ENCODE measurements at places on chromosomes 5 and 9.
A peak's percentile ranks its signal among the peaks of the same experiment; 100 is the strongest.

GRCh38 chr5:88238732-88239131 is 29.9 kb downstream of the TMEM161B start:
- no peak for DNase-seq

GRCh38 chr5:82276800-82277612 is 1.1 kb downstream of the RPS23 start:
- DNase-seq, result no peak

DNA sequence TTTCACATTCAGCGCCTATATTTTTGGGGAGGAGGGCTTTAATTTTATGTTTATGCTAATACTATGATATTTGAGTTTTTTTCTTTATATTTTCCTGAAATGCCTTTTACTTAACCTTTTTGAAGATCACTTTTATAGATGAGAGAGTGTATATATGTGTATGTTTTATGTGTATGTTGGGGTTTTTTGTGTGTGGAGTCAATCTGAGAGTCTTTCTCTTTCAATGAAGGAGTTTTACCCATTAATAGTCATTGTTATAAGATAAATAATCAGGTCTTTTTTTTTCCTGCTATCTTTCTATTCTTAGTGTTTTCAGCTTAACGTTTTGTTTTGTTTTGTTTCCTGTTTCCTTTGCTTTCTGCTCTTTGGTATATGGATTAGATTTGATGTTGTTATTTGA is 112.2 kb downstream of the TEX10 start:
- no peak for DNase-seq

- no peak for DNase-seq
These were observed 379.5 kb downstream of the CDH18 start for GRCh38 chr5:19608444-19609002.

GRCh38 chr5:178808886-178809285 is 50.9 kb upstream of the ZNF354B start:
- no peak for DNase-seq

DNA sequence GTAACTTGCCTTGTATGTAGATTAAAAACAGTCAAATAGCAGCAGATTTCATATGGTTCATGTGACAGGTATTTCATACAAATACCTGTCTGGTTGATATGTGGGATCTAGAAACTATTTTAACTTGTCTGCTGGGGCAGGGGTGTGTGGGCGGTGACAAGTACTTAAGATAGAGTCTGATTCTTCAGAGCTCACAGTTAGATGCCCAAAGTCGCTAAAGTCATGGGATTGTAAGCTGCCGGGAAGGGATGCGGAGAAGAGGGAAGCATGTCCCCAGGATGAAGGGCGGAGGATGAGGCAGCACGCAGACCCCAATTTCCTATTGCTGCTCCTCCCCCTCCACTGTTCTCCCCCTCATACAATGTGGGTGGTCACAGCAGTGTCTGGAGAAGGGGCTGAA is 13.3 kb downstream of the ANXA6 start:
- DNase-seq, result no peak

DNA sequence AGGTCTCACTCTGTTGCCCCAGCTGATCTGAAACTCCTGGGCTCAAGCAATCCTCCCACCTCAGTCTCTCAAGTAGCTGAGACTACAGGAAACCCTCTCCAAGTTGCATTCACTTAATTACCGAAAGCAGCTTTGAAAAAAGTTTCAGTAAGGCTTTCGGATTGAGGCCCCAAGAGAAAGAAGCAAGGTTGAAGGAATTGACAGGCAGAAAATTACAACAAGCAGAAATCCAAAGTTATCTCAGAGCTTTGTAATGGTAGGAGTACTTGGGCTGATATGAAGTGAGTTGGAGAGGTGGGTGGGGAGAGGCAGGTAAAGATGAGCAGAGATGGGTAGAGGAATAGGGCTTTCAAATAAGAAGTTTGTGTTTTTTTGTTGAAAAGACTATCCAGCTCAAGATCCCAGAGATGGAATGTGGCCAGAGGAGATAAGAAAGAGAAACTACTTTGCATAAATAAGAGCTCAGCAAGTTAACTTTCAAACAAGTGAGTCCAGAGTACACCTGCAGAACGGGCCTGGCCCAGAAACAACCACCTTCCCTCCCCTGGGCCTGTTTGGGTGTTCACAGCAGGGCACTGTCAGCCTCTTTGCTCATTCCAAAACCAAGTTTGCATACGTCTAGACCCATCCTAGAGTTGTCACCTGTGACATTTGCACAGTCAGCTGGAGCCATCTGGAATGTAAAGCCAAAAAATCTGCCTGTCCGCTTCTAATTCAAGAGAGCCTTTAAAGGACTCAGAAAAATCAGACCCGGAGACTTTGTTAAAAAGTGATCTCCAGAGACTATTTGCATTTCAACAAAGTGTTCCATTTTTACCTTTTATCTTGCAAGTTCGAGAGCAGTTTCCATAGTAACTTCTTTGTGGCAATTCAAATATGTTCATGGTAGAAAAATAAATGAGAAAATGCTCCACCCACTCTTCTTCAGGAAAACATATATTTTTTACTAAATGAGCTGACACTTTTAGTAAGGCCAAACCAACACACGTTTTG is 2.2 kb upstream of the CLINT1 start:
- no peak for DNase-seq

DNA sequence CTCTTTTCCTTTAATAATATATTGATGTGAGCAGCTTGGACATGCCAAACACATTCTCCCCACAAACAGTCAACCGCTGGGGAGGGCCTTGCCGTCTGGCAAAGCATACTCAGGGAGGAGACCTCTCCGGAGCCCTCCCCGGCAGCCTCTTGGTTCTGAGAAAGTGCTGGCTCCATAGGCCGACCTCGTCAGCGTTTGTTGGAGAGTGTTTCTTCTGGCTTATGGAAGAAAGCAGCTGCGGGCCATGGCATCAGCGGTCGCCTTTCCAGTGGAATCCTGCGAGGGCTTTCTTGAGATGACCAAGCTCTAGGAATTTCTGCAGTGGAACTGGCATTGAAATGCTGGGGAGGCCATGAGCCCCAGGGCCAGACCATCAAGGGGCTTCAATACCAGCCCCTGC is 405.7 kb upstream of the IRX4 start:
- DNase-seq, result no peak

GRCh38 chr5:31214229-31214628 is 20.7 kb downstream of the CDH6 start:
- no peak for DNase-seq

GRCh38 chr5:67211926-67212325 is 15.3 kb upstream of the CD180 start:
- DNase-seq, result no peak

GRCh38 chr5:120368923-120369715 is 95.0 kb upstream of the PRR16 start:
- no peak for DNase-seq

GRCh38 chr5:125595095-125595494 is 828.1 kb upstream of the GRAMD2B start:
- DNase-seq, result no peak

DNA sequence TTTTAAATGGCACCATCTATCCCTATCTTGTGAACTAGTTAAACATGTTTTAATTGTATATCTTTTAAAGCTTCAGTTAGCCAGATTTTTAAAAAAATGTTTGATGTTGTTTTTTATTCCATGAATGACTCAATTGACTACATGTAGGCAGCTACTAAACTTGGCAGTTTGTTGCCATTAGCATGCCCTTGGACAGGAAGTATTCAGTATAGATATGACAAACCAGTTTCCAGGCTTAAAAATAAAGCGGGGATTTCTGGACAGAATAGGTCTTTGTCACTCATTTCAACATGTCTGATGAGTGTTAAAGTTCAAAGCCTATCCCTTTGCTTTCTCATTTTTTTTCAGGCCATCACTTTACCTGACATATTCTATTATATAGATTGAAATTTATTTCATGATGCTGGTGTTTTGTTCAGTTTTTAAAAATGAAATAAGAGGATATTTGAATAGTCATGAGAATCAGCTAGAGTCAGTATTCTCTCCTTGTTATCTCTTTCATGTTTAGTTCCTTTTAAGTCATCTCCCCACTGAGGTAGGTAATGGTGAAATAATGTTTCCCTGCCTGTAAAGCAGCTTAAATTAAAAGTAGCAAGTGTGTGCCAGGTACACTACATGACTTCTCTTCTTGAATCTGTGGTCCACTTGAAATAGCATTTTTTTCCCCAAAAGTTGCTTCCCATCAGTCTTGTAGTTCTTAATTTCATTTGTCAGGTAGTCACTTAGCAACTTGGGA is 11.9 kb downstream of the TNFAIP8 start:
- no peak for DNase-seq

GRCh38 chr9:137178201-137178938 is 6.5 kb upstream of the TMEM210 start:
- no peak for DNase-seq

DNA sequence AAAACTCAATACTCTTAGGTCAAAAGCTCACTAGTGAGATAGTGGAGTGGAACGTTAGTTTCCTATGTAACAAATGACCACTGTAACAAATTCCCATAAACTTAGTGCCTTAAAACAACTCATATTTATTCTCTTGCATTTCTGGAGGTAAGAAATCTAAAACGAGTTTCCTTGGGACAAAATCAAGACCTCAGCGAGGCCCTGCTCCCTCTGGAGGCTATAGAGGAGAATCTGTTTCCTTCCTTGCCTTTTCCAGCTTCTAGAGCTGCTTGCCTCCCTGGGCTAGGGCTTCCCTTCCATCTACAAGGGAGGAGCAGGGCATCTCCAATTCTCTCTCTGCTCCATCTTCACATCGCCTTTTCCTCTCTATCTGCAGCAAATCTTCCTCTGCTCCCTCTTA is 32.0 kb downstream of the SEMA5A start:
- no peak for DNase-seq

DNA sequence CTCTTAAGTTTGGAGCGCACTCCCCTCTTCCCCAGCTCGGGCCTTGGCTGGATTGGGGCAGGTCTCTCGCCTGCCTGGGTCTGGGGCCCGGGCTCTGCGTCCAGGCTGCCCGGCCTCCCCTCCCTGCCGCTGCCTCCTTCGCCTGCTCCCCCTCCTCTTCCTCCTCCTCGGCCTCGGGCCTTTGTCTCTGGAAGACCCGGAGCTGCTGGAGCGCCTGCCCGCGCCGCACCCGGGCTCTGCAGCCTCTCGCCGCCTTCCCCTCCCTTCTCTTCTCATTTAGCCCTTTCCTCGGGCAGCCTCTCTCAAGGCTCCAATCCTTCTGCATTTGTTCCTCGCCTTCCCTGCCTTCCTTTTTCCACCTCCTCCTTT is 218.5 kb downstream of the C9orf50 start:
- DNase-seq, result no peak

GRCh38 chr9:29416204-29416603 is 1842.9 kb upstream of the C9orf72 start:
- DNase-seq, result no peak

DNA sequence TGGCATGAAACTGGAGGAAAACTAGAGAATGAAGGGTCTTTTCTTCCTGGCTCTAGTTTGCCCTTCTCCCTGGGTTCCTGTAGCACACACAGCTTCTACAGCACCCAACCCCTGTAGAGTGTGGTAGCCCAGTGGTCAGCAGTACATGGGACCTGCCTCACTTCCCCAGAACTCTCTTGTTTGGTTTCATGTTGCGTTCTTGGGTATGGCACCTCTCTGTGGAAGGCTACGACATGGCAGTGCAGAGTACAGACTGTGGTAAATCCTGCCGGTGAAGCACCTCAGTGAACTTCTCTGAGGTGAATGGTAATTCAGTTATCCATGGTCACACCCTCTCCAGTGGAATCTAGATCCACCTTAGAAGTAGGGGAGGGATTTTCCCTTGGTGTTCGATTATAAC is 105.5 kb downstream of the TLR4 start:
- no peak for DNase-seq

DNA sequence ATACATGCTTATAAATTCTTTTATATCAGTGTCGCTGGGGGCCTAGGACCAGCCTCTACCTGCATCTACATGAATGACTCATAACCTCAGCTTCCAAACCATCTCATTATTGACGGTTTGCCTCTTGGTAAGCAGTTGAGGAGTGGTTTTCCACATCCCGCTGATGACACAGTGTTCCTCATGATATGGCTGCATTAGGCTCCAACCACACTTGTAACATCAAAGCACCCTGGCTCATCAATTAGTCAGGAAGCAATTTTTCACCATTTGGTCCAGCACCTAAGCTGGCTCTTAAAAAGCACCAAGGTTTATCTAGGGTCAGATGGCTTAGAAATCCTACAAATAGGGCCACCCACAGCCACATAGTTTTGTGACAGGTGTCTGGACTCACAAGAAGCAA is 402.4 kb downstream of the ARHGEF28 start:
- no peak for DNase-seq

- DNase-seq, result no peak
These were observed 62.1 kb downstream of the PAX5 start for GRCh38 chr9:36971935-36972488.

DNA sequence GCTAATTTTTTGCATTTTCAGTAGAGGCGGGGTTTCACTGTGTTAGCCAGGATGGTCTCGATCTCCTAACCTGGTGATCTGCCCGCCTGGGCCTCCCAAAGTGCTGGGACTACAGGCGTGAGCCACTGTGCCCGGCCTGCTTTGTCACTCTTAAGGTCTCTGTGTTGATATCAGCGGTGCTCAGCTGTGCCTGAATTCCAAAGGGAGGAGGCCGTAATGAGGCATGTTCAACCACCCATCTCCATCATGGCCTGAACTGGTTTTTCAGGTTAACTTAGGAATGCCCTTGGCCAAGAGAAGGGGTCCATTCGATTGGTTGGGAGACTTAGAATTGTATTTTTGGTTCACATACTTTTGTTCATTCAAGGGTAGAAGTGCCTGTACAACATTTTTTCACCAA is 22.0 kb downstream of the HSD17B3 start:
- no peak for DNase-seq

DNA sequence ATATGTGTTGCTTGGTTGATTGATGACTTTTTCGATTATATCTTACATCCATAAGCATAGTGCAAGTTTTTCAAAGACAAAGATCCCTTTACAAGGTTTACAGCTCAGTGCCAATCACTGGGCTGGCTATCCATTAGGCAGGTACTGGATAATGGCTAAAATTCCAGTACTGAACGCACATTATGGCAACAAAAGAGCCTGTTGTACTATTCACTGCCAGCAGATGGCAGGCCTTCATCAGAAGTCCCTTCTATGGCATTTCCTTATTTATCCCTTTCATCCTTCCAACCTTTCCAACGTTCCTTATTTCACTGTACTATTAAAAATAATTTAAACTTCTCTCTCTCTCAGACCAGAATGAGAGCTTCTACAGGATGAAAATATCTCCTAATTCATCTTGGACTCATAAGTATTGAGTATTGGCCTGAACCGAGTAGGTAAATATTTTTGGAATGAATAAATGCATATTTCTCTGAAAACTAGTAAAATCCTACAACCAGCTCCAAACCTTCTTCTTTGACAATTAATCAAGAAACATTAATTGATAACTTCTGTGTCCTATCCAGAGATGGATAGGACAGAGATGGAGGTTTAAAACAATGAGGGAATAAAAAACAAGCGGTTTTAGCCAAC is 6.7 kb upstream of the WNT8A start:
- DNase-seq, result peak; percentile 14

DNA sequence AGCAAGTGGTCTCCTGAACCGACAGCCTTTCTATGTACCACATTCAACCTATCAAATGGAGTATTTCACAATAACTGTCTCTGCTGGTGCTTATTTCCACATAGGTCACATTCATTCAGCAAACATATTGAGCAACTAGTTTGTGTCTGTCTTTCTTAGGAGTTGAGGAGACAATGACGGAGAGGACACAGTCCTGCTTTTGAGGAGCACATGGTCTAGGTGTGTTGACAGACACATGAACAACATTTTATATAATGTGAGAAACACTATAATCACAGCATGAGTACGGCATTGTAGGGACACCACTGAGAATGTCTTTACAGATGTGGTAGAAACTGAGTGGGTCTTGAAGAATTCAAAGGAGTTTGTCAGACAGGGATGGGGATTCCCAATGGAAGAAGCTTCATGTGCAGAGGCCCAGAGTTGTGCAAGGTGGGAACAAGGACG is 28.5 kb downstream of the NFIL3 start:
- DNase-seq, result no peak
